ENCODE measurements at places on chromosomes 3 and 15.

- DNase-seq, result peak; percentile 58
- no peaks in the 10 kb centered on the region for H3K27me3 ChIP-seq
- H3K4me3 ChIP-seq, result no peak overlapping the region
- no peak overlapping the region for H3K27ac ChIP-seq
Measured at GRCh38 chr15:89772932-89773583, 3.1 kb upstream of the MESP2 start.

DNA sequence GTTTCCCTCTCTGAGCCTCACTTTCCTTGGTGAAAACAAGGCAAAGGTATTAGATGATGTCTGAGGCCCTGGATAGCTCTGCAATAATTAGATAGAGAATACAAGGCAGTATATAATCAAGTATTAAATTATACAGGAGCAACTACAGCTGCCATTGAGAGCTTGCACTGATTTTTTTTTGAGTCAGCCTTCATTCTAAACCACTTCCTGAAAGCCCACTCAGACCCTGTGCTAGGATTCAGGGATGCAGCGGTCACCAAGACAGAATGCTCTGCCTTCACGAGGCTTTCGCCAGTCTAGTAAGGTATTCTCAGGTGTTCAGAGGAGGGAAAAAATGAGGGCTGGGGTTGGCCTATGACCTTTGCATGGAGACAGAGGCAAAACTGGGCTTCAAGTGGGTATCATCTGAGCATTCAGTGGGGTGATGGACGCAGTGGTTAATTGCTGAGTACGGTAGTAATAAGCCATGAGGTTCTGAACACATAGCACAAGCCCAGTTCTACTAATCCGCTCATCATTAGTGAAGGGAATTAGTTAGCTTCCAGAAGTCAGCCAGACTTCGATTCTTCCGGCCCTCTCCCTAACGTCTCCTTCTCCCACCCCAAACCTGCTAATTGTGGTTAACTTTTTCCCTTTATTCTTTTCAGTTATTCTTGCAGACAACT is 3.6 kb downstream of the VGLL4 start:
- H3K27me3 ChIP-seq, result no peaks in the 10 kb centered on the region
- peak overlapping the region; percentile 18 for H3K4me3 ChIP-seq
- no peaks in the 10 kb centered on the region for H3K36me3 ChIP-seq
- H3K4me1 ChIP-seq, result peaks cover 18% of the 10 kb centered on the region
- no peak for DNase-seq

GRCh38 chr15:63054985-63055384 is 12.4 kb downstream of the TPM1 start:
- H3K36me3 ChIP-seq, result peaks cover 2% of the 10 kb centered on the region
- H3K4me1 ChIP-seq, result no peaks in the 10 kb centered on the region
- H3K27ac ChIP-seq, result no peak overlapping the region
- DNase-seq, result peak; percentile 49
- H3K27me3 ChIP-seq, result no peaks in the 10 kb centered on the region

- peak within 1 kb of the TSS; percentile 84 for H3K4me3 ChIP-seq
- peak; percentile 72 for DNase-seq
- H3K36me3 ChIP-seq, result no peaks in the 10 kb centered on the region
- peaks cover 6% of the 10 kb centered on the region for H3K4me1 ChIP-seq
- H3K27ac ChIP-seq, result peak within 1 kb of the TSS; percentile 84
Measured at GRCh38 chr3:52056521-52056967, at the start of gene DUSP7. Gene DUSP7, minus strand, starts transcription at chr3:52056571. Its CDS starts 205 bp downstream, at chr3:52056366.

DNA sequence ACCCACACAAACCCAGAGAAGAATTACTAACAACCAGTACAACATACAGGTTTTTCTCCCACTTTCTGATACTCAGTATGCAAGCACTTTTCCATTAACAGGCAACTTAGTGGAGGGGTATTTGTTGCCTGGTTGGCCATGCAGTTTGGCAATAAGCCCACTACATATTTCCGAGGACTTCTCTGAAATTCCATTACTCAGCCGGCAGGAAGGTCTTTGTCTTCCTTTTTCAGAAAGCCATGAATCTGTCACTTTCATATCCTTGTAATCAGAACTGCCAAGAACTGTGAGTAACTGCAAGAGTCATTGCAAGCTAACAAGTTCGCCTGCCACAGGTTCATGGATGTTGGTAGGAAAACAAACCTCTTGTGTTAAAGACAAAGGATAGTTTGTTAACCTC is 422.3 kb upstream of the ROBO1 start:
- H3K4me3 ChIP-seq, result no peak overlapping the region
- DNase-seq, result no peak
- no peaks in the 10 kb centered on the region for H3K27me3 ChIP-seq
- H3K4me1 ChIP-seq, result no peaks in the 10 kb centered on the region
- no peaks in the 10 kb centered on the region for H3K36me3 ChIP-seq

DNA sequence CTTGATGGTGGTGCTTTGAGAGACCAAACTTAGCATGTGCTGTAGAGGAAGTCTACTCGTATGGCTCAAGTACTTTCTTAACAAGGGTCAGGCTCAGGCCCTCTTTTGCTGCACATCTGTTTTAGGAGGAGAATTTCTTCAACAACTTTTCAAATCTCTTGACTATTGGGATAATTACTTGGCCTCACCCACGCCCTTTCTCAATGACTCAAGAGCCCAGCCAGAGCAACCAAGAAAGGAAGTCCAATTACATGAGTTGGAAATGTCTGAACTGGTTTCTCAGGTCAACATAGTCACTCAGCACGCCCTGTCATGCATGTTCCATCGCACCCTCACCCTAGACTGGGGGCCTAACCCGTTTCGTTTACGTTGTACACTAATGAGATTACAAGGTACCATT is 44.8 kb upstream of the UMPS start:
- H3K27me3 ChIP-seq, result no peaks in the 10 kb centered on the region
- no peak for DNase-seq
- H3K36me3 ChIP-seq, result no peaks in the 10 kb centered on the region
- no peak overlapping the region for H3K4me3 ChIP-seq
- no peaks in the 10 kb centered on the region for H3K4me1 ChIP-seq

DNA sequence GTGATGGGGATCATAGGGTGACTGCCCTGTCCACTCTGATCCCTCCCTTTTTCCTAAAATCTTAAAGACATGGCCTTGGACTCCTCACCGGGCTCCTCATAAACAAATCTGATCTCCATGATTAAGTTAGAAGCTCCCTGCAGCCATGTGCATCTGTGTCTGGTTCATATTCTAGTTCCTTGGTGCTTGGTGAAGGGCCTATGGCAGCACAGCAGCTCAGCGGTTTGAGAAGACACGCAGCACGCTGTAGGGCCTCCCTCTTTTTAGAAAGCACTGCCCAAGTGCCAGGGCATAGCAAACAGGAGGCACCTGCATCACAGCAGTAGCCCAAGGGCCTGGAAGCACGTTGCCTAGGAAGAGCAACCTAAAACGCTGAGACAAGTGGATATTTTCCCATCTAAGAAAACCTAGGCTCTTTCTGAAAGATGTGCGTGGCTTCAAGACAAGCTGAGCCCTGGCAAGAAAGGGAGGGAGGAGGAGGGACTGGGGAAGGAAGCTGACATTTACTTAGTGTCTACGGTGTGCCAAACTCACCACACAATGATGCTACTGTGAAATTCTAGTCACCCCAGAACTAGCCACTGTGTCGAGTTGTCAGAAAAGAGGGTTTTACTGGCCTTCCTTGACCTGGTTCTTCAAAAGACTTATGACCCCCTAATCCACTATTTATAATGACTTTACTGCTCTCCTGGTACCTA is 14.9 kb upstream of the ULK3 start:
- H3K27ac ChIP-seq, result no peak overlapping the region
- peaks cover 3% of the 10 kb centered on the region for H3K36me3 ChIP-seq
- no peaks in the 10 kb centered on the region for H3K27me3 ChIP-seq
- peaks cover 34% of the 10 kb centered on the region for H3K4me1 ChIP-seq

DNA sequence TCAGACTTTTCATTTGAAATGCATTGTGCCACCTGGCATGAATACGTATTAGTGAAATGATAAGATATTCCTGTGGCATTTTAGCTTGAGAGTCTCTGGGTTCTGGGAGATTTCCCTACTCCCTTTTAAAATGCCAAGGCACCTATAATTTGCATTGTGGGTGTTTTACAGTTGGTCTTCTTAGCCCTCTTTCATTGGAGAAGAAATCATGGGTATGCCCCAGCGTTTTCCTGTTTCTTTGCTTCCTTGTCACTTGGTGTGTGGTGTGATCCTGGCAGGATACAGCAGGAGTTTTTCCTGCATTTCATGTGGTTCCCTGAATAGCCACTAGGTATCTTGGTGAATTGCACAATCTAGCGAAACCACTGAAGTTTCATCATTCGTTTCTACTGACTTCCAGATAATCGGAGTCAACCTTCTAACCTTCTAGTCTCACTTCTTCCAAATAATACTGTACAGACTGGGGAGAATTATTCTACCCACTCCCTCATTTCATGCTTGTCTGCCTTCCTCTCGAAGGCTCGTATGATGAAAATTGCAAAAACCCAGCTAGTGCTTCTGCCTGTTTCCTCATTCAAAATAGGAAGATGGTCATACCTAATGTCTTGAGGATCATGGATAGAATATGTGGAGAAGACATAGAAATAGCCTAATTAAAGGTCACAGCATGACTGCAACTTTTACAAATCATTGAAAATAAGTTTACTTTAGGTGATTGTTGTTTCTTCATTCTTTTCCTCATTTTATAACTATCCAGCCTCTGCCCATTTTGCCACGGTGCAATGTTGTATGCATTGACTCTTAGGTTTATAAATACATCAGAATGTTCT is 2.6 kb downstream of the BHLHE40 start:
- H3K27ac ChIP-seq, result peak overlapping the region; percentile 88
- no peaks in the 10 kb centered on the region for H3K27me3 ChIP-seq
- H3K4me3 ChIP-seq, result peak overlapping the region; percentile 92
- peaks cover 27% of the 10 kb centered on the region for H3K36me3 ChIP-seq
- H3K4me1 ChIP-seq, result peaks cover 69% of the 10 kb centered on the region

GRCh38 chr15:40600956-40601355 is 6.9 kb downstream of the KNL1 start:
- no peak overlapping the region for H3K27ac ChIP-seq
- H3K27me3 ChIP-seq, result no peaks in the 10 kb centered on the region
- no peak for DNase-seq
- H3K4me3 ChIP-seq, result no peak overlapping the region
- H3K4me1 ChIP-seq, result no peaks in the 10 kb centered on the region

DNA sequence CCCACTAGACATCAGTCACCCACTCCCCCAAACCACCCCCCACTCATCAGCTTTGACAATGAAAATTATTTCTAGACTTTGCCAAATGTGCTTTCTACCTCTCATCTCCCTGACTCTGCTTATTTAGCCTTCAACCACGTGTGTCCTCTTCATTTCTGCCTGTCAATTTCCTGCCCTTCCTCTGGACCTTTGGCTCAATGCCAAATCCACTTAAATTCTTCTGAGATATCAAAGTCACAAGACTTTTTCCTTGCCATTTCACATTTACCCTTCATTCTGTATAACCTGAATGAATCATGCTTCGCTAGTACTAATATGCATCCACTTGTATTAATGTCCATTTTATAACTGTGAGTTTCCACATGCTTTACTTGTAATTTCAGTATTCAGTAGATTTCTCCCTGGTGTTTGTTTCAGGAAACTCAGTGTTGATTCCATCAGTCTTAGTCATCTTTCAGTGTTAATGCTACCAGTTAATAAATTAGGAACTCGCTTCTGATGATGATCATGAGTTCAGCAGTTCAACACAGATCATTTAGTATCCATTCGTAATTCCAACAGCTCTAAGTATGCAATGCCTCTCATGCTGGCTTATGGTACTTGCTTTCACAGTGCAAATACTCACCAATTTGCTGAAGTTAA is 128.2 kb upstream of the OSTN start:
- H3K27ac ChIP-seq, result no peak overlapping the region
- no peak overlapping the region for H3K4me3 ChIP-seq
- no peak for DNase-seq

DNA sequence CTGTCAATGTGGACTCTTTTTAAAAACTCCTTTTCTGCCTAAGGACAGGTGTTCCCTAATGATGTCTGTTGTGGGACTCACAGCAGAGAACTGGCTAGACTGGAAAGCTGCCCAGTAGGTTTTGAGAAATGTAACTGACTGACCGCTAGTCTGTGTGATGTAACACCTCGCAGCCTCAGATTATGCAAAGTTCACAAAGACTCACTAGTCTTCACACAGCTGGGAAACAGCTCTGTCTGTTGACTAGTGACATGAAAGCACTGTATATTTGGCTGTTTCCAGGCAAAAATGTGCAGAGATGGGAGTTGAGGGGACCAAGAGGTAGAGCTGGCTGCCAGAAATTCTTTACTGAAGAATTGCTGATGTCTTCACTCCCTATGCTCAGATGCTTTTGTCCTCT is 10.3 kb downstream of the PDZRN3 start:
- H3K4me3 ChIP-seq, result no peak overlapping the region
- no peak overlapping the region for H3K27ac ChIP-seq
- no peaks in the 10 kb centered on the region for H3K36me3 ChIP-seq

DNA sequence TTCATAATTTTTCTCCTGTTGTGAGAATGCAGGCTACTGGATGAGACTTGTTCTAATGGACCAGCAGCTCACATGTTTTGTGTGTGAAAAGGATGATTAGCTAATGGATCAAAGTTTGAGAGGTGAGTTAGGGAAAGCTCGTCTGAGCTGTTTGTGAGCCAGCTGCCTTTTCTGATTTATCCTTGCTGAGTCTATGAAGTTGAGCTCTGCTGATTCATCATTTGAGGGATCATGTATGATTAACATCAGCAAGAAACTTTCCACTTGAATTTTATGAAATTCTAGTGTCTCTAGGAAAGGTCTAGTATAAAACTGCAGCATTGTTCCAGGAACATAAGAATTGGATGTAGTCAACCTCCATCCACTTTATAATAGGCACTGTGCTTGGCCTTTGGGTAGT is 698.7 kb downstream of the NTRK3 start:
- H3K4me3 ChIP-seq, result no peak overlapping the region
- H3K27me3 ChIP-seq, result no peaks in the 10 kb centered on the region
- H3K36me3 ChIP-seq, result no peaks in the 10 kb centered on the region
- no peaks in the 10 kb centered on the region for H3K4me1 ChIP-seq

GRCh38 chr15:95676500-95676899 is 654.0 kb upstream of the NR2F2 start:
- DNase-seq, result no peak
- no peak overlapping the region for H3K27ac ChIP-seq
- no peaks in the 10 kb centered on the region for H3K4me1 ChIP-seq
- H3K4me3 ChIP-seq, result no peak overlapping the region
- H3K36me3 ChIP-seq, result no peaks in the 10 kb centered on the region
- no peaks in the 10 kb centered on the region for H3K27me3 ChIP-seq

DNA sequence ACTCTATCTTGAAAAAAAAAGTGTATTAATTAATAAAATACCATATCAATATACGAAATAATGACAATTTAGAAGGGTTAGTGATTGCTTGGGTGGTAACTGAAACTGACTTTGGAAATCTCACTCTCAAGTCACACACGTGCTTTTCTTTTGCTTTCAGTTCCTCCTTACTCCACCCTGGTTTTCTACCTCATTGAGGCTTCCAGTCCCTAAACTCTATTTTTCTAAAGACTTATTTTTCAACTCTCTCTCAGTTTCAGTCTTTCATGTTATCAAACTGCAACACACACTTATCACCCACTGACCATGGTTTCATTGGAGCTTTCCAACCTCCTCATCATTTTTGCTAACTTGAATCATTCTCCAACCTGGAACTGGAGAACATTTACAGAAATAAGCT is 23.5 kb downstream of the IL12A start:
- DNase-seq, result peak; percentile 72
- H3K36me3 ChIP-seq, result no peaks in the 10 kb centered on the region
- H3K27me3 ChIP-seq, result no peaks in the 10 kb centered on the region
- H3K27ac ChIP-seq, result no peak overlapping the region
- no peak overlapping the region for H3K4me3 ChIP-seq

Data from common myeloid progenitor, CD34-positive (primary cell).